ENCODE measurements at places on chromosomes 11 and 22. TPM values are rescaled to one million over a fixed set of nuclear protein-coding genes. Genes with fewer than 3 reads are reported as not detected.

The OR51E1 gene
- 0.86 TPM for total RNA-seq

DNA sequence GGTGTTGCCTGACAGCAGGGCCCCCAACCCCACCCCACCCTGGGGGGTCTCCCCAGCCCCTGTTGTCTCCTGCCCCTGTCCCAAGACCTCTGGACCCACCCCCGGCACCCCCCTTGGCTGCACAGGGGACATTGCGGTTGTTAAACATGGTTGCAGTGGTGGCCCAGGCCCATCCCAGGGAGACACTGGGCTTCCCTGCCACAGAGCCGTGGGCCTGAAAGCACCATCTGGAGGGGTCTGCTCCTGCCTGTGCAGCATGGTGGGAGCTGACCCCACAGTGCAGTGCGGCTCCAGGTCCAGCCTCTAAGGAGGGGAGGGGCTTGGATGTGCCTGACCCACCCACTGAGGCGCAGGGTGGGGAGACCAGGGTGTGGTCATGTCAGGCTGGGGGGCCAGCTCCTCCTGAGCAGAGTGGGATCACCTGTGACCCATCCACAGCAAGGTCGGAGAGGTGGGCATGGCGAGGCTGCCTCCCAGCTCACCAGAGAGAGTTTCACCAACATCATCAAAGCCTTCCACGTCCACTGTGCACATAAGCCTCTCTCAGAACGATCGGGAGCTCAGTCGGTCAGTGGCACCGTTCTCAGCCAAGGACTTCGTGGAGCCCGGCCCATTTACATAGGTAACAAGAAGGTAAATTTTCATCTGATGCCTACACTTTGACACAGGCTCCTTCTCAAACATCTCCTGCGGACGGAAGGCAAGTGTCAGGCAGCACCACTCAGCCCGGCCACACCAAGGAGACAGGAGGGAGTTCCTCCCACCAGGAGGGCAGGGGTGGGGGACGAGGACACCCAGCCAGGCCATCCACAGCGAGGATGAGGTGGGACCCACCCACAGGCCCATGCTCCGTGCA is 201.1 kb downstream of the BRD1 start:
- no peak for DNase-seq

The NCF4 gene
- 27.2 TPM for total RNA-seq

DNA sequence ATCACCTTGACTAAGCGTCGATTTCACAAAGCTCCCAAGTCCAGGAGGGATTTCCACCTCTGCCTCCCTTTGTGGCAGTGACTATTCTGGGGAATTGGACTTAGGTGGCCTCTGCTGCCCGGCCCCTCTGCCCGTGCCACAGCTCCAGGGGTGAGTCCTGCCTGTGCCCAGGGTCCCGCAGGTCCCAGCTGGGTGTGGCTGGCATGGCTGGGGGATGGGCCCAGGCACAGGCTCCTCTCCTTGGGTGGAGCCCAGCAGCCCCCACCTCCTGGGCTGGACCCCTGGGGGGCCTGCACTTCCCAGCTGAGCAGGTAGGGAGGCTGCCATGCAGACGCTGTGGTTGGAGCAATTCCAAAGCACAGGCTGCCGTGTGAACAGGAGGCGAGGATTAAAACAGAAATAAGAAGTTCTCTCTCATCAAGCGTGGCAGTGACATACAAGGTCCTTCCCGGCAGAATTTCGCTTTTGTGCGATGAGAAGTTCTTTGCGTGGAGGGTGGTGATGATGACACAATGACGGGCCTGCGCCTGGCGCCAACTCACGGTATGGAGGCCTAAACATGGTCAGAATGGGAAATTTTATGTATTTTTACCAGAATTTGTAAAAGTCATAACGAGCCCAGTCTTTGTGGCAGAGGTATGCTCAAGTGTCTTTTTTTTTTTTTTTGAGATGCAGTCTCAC is 107.3 kb downstream of the BRD1 start:
- no peak for DNase-seq

- DNase-seq, result no peak
Observed at GRCh38 chr11:86490582-86490981, 115.9 kb downstream of the CCDC81 start.

- DNase-seq, result no peak
Observed at GRCh38 chr22:35578836-35579575, 38.1 kb downstream of the MB start.

The F2 gene
- total RNA-seq, result not detected

The GSTT2 gene
- 7.8 TPM for total RNA-seq

- no peak for DNase-seq
Observed at GRCh38 chr22:27461470-27461869, 340.1 kb downstream of the MN1 start.

DNA sequence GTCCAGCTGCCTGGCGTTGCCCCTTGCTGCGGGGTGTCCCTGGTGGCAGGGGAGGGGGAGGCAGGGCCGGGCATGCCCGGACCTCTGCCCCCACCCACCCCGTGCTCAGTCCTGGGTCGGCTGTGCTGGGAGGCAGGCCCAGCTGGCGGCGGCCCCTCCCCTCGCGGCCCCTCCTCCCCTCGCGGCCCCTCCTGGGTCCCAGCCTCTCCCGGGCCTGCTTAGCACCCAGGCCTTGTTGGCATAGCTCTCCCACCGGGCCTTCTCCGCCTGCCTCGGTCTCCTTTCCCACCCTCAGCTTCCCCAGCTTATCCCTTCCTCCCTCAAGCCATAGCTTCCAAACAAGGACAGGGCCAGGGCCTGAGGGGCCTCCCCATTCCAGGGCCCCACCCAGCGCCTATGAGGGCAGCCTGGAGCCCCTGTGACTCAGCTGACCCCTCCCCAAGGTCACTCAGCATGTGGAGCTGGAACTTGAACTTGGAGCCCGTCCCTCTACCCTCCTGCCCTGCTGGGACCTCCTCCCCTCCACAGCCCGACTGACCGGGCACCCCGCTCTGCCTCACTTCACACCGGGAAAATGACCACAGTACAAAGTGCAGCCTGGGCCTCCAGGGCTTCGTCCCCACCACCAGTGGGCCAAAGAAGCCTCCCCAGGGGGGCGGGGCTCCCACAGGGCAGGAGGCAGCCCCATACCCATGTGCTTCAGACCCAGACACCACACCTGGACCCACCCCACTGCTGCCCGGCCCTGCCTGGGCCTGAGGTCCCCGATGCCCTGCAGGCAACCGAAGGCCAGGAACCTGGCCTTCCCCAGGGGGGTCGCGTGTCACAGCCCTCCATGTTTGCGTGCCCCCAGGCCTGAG is 1.2 kb downstream of the EPS8L2 start:
- DNase-seq, result no peak

GRCh38 chr22:40376149-40376548 is 5.8 kb downstream of the SGSM3 start:
- DNase-seq, result no peak

DNA sequence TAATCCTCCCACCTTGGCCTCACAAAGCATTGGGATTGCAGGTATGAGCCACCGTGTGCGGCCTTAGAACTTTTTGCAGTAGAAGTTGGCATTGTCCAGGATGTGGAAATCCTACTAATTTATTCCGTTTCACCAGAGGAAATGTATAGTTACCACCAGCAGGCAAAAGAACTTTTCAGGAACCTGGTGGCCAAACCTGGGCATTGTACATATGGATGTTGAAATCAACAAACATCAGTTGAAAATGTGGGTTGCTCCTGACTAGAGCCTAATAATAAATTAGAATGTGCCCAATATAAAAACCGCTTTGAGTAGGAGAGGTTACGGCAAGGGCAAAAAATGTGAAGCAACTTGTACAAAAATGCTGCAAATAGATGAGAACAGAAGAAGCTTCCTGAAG is 40.7 kb upstream of the XBP1 start:
- no peak for DNase-seq

GRCh38 chr11:130671801-130672700 is 223.6 kb downstream of the ADAMTS15 start:
- DNase-seq, result peak; percentile 69

The RAG2 gene
- not detected for total RNA-seq

DNA sequence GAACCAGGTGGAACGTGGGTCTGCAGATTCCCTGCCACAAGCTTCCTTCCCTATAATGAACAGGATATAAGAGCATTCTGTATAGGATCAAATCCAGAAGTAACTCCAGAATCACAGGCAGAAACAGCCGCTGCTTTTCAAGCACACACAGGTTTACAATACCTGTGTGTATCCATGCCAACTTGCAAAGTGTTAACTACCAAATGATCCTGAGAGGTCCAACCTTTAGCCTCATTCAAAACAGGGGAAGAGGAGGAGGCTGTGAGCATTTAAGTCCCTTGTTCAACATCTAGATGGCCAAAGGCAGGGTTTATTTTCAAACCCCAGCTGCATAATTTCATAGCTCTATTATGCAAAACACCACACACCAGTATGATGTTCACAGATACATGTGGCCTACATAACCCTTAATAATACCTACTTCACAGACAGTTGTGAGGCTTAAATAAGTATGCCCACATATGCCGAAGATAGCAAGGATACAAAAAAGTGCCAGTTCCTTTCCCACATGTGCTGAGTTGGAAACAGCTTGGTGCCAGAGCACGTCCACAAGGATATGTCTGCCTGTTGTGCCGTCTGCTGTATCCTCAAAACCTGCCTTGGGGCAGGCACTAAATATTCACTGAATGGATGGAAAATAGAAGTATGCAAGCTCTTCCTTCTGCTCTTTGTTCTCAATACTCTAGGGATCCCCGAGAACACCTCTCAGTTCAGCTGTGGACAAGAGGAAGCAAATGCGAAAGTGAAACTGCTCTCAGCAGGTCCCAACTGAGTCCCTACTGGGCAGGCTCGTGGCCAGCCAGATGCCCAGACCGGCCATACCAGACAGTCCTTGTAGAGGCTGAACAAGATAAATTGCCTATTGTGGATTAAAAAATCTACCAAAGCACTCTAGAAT is 66.8 kb downstream of the LARGE1 start:
- DNase-seq, result peak; percentile 72

- no peak for DNase-seq
Observed at GRCh38 chr11:111823131-111823530, 48.2 kb downstream of the ALG9 start.

The HTR3A gene
- not detected for total RNA-seq

DNA sequence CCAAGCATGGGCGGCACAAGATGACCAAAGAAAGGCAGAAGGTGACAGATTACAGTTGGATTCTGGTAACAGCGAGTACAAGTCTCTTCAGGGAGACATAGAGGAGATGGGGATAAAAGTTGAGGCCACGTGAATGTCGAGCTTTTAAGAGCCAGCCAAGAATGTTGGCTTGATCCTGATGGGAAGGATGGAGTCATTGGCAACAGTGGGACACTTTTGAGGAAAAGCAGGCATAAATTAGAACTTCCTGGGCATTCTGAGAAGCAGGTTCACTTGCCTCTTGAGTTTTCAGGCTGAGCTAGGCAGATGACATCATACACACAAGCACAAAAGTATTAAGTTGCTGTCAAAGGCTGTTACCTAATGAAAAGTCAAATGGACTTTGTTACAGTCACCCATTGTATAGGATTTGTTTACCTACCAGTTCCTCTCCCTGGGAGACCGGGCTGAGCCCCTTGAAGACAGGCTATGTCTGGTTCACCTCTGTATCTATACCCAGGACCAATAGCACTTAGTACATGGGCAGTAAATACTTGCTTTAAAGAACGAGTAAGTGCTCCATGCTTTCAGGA is 41.1 kb downstream of the TNRC6B start:
- no peak for DNase-seq

The PDE2A gene
- total RNA-seq, result 49.6 TPM

DNA sequence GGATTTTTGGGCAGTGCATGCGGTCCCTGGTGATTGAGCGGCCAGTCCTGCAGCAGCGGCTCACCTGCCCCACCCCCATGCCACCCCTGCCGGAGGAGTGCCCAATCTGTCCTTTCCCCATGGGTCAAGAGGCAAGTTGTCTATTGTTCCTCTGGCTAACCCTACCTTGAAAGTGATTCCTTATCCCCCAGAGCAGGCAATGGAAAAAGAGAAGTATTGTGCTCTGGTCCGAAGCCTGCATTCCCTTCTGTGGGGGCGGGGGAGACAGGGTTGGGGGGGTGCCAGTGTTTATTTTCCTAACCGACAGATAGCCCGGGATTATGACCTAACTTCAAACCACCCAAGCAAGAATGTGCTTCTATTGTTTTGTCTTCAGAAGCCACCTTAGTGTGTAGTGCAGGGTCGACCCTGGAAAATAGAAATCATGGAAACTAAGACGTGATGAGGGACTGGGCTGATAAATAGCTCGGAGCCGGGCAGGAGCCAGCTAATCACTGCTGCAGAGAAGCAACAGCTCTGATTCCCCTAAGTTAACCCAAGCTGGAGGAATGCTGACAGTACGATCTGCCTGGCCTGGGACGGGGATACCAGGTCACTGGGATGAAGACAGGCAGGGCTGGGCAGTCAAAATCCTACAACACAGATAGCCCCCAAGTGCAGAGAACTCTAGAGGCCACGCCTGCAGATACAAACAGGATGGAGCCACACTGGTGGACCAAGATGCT is 38.7 kb upstream of the ATXN10 start:
- no peak for DNase-seq

DNA sequence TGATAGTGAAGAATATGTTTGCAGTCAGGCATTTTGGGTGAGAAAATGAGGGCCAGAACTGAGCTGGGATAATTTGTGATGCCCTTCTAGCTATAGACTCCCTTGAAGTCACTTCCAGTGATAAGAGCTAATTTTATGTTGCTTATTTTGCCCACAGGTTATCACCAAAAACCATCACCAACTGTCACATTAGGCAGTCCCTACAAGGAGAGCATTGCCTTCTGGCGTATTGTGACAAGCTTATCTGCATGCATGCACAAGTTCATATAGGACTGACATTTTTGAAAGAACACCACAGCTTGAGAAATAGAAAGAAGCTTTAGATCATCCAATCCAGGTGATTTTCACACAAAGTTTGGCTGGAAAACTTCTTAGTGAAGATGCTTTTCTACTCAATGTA is 735.3 kb upstream of the RAG2 start:
- no peak for DNase-seq

The NNMT gene
- 141 TPM for total RNA-seq

All from ureter (tissue), 1 donor.